ENCODE measurements at places on chromosomes 13 and 19.

DNA sequence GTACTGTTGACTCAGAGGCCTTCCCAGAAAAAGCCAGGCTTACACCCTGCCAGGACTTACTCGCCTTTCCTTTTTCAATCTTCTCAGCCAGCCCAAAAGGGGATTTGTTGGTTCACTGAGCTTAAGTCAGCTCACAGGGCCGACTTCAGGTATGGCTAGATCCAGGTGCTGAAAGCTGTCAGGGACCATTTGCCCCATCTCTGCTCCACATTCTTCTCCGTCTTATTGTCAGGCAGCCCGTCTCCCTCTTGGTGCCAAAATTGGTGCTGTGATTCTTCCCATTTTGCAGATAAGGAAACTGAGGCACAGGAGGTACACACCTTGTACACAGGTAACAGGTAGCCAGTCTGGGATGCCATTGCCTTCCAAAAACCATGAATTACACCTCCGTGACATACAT, 2.4 kb downstream of the C19orf38 start:
- DNase-seq, result no peak

GRCh38 chr19:11995174-11995573, 30.3 kb downstream of the ZNF763 start:
- peak; percentile 32 for DNase-seq

DNA sequence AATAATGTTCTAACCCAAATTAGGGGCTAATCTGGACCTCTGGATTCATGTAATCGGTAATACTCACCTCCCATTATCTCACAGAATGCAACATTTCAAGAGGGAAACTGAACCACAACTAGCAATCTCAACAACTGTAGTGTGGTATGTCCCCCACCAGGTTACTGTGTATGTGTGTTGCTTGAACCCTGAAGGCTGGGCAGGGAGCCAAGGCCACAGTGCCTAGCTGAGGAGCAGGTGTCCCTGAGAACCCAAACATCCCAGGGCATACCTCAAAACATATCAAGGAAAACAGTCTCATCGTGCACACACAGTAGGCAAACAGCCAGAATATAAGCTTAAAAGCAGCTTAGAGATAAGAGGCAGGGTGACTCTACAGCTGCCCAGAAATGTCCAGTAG, 20.5 kb upstream of the NEK3 start:
- DNase-seq, result no peak

DNA sequence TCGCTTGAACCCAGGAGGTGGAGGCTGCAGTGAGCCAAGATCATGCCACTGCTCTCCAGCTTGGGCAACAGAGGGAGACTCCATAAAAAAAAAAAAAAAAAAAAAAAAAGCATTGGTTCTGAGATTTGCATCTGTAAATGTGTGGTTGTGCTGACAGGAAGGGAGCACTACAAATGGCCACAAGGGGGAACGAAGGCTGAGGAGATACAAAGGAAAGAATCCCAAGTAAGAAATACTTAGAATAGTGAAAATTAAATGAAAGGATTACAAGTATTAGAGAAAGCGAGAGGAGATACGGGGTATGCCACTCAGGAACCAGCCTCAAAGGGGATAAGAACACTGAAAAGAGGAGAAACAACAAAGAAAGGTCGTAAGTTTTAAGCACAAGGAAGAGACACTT, 284.9 kb downstream of the KLF12 start:
- DNase-seq, result peak; percentile 35

DNA sequence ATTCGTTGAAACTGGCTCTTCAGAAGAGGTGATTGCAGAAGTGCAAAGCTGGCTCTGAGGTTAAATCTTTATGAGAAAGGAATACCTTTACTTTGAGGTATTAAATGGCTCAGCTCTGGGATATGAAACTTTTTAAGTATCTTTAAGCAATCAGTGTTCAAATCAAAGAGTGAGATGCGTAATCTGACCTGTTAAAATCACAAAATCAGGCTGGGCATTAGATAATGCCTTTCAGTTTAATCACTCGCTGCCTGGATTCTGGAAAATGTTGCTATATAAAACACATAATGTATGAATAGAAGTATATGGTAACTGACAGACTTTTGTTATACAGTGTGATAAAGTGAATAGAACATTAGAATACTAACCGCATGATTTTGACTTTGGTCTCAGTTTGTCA, 2.0 kb upstream of the DGKH start:
- no peak for DNase-seq

- no peak for DNase-seq
These were observed 44.8 kb downstream of the DNM2 start for GRCh38 chr19:10762656-10763055.

GRCh38 chr19:50803633-50804419, 13.6 kb downstream of the ACP4 start:
- DNase-seq, result peak; percentile 46

GRCh38 chr19:55197528-55197927, 11.8 kb downstream of the PTPRH start:
- DNase-seq, result no peak

DNA sequence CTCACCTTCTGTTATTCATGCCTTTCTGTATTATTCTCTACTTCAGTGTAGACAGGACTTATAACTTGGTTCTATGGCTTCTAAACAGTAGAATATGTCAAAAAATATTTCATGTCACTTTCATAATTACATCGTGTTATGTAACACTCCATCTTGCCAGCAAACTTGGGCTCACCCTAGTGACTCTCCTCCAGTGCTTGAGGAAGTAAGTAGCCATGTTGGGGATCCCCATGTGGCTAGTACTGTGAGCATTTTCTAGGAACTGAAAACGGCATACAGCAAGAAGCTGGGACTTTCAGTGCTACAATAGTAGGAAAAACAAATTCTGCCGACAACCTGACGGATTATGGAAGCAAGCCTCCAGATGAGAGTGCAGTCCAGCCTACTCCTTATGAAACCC, 495.6 kb downstream of the SLITRK6 start:
- no peak for DNase-seq

DNA sequence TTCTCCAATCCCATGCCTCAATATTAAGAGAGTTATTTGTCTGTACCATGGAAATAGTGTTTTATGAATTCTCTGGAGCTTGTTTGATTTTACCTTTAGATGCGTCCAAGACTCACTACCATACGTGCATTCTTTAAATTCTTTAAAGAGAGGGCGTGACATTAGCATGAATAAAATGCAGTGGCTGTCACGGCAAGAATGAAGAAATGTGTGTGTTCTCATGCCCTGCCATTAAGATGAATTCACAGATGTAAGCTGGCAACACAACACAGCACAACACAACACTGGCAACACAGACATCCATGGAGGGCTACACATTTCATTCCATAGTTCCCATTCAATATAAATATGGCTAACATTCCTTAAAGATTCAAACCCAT, 213.4 kb downstream of the ENOX1 start:
- no peak for DNase-seq

DNA sequence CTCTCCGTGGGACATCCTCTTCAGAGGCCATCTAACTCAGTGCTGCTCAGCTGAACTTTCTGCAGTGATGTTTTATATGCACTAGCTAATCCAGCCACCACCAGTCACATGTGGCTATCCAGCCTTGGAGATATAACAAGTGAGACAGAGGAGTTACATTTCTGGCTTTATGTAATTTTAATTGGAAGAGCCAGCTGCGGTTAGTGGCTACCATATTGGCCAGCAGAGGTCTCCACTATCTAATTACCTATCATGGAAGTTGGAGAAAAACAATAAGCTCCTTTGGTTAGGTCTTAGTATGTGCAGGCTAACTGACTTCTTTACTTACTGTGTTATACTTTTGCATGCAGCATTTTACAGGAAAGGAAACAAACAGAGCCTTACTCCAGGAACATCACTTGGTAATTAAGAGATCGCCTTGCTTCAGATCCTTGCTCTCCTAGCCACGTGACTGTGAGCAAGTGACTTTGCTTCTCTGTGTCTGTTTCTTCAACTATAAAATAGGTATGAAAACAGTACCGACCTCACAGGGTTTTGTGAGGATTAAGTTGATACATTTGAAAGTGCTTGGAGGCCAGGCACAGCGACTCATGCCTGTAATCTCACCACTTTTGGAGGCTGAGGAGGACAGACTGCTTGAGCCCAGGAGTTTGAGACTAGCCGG, 1.6 kb upstream of the KLK10 start:
- peak; percentile 64 for DNase-seq

DNA sequence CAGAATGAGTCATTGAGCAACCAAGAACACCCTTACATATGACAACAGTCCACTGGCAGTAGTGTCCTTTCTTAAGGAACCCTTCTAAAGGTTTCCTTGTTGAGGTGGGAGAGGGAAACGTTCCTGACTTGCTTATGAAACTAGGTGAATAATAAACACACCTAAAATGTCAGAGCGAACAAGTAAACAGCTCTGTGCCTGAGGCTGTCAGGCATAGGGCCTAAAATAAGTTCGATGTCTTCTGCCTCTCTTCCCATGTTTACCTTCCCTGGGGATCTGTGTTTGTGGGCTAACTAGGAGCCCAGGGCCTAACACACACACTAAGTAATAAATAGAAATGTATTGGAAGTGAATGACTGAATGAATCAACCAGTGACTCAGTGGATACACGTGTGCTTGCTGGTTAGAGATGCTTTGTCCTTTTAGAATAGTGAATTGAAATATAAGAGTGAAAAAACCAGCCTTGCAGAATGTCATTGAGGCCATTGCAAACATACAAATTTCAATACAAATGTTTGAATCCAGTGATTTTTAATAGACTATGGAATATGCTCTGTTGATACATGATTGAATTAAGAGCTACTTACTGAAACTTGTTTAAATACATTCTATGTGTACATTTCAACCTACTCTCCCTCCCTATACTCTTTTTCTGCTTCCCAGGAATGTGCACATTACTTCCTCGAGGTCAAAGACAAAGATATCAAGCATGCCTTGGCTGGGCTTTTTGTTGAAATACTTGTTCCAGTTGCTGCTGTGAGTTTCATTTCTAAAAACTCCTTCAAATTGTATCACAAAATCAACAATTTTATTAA, 102.9 kb downstream of the FRY start:
- no peak for DNase-seq

DNA sequence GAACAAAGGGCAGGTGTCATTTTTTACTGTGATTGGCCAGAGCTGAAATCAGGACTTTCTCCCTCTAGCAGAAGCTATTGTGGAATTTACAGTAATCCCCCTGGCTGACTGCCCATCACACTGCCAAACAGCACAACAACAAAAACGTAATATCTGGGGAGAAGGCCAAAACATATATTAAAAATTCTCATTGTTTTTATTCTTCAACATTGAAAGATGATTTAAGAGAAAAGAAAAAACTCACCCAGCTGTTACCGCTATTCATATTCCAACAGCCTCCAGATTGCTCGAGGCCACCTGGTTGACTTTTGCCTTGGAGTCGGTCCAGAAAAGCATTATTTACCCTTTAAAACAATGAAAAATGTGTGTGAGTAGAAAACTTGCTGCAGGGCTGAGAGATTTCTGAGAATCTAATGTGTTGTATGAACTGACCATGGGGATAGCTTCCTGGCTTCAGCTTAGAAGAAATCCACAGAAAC, 97.2 kb downstream of the EPSTI1 start:
- peak; percentile 15 for DNase-seq

DNA sequence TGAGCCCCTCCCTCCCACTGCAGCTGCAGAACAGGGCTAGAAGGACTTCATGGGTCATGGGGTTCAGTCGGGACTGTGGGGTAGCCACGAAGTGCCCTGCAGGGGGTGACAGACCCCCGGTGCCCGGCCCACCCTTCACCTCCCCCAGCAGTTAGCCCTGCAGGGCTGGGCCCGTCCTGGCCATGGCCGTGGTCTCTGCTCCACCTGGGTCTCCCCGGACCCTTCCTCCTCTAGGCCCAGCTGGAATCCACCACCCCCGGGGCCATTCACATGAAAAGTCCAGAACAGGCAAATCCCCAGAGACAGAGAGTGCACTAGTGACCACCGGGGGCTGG, 17.3 kb downstream of the MKNK2 start:
- no peak for DNase-seq

GRCh38 chr13:30746791-30747190, 11.4 kb downstream of the ALOX5AP start:
- no peak for DNase-seq

DNA sequence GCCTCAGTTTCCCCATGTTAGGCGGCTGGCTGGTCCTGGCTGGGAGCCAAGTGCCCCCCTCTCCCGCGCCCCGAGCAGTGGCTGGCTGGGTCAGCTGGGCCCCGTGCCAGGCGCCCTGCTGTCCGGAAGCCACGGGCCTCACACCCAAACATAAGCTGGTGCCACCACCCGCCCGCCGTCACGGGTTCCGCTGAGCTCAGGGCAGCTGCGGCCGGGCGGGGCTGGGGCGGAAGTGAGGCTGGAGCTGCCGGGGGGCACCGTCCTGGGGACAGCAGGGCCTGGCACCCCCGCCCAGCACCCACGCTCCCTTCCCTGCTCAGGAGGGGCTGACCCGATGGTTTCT, 19.3 kb downstream of the HCN2 start:
- no peak for DNase-seq

GRCh38 chr13:113791761-113792160, 32.7 kb downstream of the TMEM255B start:
- no peak for DNase-seq

DNA sequence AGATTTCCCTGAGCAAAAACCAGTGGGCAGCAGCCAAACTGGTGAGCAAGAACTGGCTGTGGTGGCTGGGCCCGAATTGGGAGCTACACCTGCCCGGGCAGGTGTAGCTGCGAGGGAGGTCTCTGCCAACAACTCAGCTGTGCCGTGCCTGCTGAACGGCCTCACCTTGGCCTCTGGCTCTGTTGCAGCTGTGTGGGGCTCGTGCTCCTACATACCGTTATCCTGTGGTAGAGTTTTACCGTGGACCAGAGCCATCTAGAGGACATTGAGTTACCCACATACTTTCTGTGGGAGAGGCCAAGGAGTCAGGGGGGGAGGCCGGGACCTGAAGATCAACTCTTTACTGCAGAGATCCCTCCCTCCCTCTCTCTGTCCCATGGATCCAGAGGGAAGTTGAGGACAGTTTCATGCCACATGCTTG, 113.2 kb downstream of the TM9SF2 start:
- no peak for DNase-seq

DNA sequence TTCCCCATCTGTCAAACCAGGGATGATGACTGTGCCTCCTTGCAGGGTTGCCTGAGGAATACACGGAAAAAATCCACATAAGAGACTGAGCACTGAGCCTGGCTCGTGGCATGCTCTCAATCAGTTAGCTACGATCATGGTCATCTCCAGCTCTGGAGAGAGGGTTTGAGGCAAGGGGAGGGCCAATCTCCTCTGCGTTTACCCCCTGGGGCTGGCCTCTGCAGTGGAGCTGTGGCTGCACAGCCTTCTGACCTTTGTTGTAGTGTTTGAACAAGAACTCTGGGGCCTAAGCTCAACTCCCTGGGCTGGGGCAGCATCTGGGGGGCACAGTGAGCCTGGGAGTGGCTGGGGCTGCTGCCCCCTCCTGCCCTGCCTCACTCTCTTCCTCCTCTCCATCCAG, 5.9 kb downstream of the LRRC4B start:
- no peak for DNase-seq

- DNase-seq, result no peak
These were observed 703.8 kb downstream of the DIAPH3 start for GRCh38 chr13:59459972-59460371.

GRCh38 chr19:2912306-2912705, 11.6 kb downstream of the ZNF57 start:
- no peak for DNase-seq

- DNase-seq, result no peak
These were observed 390.4 kb upstream of the GPC6 start for GRCh38 chr13:92836171-92836570.
